Nephron progenitor cell (in vitro differentiated cells): ENCODE measurements at places on chromosomes 5 and 9.

DNA sequence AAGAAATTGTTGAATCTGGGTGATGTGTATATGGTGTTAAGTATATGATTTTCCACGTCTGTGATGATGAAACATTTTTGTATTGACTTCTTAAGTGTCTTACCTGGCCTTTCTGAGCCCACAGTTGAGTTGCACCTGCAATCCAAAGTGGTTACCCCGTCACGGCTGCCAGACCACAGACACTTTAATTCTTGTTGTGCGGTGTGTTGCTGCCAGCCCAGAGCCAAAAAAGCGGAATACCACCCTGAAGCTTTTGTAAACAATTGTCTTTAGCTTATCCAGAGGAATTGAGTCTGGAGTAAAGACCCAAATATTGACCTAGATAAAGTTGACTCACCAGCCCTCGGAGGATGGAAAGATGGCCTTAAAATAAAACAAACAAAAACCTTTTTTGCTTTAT, 35.1 kb downstream of the MTAP start:
- H3K4me1 ChIP-seq, result no peaks in the 10 kb centered on the region
- no peak overlapping the region for H3K4me3 ChIP-seq
- H3K27me3 ChIP-seq, result peaks cover 3% of the 10 kb centered on the region
- DNase-seq, result no peak
- peaks cover 100% of the 10 kb centered on the region for H3K36me3 ChIP-seq

- H3K27me3 ChIP-seq, result no peaks in the 10 kb centered on the region
- H3K4me1 ChIP-seq, result peaks cover 12% of the 10 kb centered on the region
- H3K36me3 ChIP-seq, result peaks cover 42% of the 10 kb centered on the region
- no peak for DNase-seq
- H3K4me3 ChIP-seq, result no peak overlapping the region
Measured at GRCh38 chr5:90606539-90606938, 47.9 kb downstream of the ADGRV1 start.

DNA sequence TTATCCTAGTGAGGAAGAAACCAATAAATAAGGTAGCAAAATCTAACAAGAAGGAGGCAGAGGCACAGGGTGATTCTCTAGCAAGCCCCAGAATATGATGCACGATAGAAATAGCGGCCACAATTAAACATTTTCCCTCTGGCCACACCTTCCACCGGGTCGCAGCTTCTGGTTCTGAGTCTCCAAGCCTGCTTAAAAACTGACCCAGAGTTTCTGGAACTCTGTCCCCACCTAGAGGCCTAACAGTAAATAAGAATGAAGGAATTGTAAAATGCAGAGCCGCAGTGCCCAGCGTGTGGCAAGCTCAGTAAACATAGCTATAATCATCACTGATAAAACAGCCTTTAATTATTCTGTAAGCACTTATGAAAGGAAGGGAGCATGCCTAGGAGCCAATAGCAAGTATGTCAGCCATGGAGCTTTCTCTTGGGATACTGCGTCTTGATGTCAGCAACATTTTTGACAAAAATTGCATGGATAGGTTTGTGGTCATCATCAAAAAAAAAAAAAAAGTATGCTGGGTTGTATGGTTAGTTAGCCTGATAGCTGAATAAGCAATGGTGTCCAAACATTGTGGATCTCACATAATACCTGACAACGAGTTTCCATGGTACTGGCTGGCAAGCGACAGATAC, 465.5 kb downstream of the DNAH5 start:
- no peaks in the 10 kb centered on the region for H3K36me3 ChIP-seq
- peak; percentile 31 for DNase-seq
- no peak overlapping the region for H3K4me3 ChIP-seq
- no peak overlapping the region for H3K27ac ChIP-seq
- no peaks in the 10 kb centered on the region for H3K4me1 ChIP-seq
- peaks cover 4% of the 10 kb centered on the region for H3K27me3 ChIP-seq

DNA sequence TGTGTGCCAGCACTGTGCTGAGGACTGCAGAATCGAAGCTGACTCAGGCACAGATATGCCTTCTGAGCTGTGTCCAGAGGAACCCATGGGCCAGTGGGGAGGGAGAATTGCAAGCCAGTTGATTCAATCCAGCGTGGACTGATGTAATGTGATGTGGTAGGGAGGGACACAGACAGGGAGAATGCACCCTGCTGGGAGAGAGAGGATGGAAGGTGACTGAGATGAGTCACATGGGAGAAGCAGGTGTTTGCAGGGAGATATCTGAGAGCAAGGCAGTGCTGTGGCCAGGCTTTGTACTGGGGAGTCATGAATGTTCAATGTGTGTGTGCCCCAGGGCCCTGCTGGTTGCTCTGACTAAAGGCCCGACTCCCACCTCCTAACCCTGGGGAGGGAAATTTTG, 75.7 kb downstream of the IRX1 start:
- no peak overlapping the region for H3K4me3 ChIP-seq
- DNase-seq, result no peak
- H3K36me3 ChIP-seq, result no peaks in the 10 kb centered on the region
- peaks cover 23% of the 10 kb centered on the region for H3K27me3 ChIP-seq

- no peaks in the 10 kb centered on the region for H3K36me3 ChIP-seq
- no peak overlapping the region for H3K27ac ChIP-seq
- H3K27me3 ChIP-seq, result peaks cover 72% of the 10 kb centered on the region
- DNase-seq, result no peak
- H3K4me1 ChIP-seq, result peaks cover 34% of the 10 kb centered on the region
- H3K4me3 ChIP-seq, result peak overlapping the region; percentile 50
Measured at GRCh38 chr5:163566678-163567077, 61.3 kb downstream of the MAT2B start.
